ENCODE measurements at places on chromosomes 4 and X. TPM values are rescaled to one million over a fixed set of nuclear protein-coding genes. Genes with fewer than 3 reads are reported as not detected.

CTSO gene
- total RNA-seq = 0.23 TPM

GRCh38 chrX:133391111-133391510 is 24.2 kb downstream of the GPC4 start:
- no peaks in the 10 kb centered on the region for H3K4me1 ChIP-seq
- no peak overlapping the region for H3K27ac ChIP-seq
- H3K27me3 ChIP-seq = no peaks in the 10 kb centered on the region
- H3K4me3 ChIP-seq = no peak overlapping the region
- no peak for DNase-seq

DNA sequence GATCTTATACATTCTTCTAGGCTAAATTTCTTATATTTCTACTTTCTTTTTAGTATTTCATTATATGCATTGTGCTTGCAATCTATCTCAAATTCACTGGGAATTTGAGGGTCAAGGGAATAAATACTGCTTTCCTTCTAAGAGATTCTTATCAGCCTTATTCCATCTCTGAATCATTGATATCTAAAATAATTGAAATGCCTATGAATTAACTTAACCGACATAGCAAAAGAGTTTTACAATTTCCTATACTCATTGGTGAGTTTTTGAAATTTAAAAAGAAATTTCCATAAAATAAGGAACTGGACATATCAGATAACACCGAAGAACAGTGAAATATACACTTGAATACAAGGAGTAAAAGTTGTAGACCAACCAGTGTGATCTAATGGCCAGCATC is 373.7 kb downstream of the NAF1 start:
- H3K27me3 ChIP-seq = no peaks in the 10 kb centered on the region
- H3K4me3 ChIP-seq = no peak overlapping the region
- H3K4me1 ChIP-seq = no peaks in the 10 kb centered on the region

- H3K27me3 ChIP-seq = no peaks in the 10 kb centered on the region
Observed at GRCh38 chr4:18480928-18481327, 459.4 kb upstream of the LCORL start.

DNA sequence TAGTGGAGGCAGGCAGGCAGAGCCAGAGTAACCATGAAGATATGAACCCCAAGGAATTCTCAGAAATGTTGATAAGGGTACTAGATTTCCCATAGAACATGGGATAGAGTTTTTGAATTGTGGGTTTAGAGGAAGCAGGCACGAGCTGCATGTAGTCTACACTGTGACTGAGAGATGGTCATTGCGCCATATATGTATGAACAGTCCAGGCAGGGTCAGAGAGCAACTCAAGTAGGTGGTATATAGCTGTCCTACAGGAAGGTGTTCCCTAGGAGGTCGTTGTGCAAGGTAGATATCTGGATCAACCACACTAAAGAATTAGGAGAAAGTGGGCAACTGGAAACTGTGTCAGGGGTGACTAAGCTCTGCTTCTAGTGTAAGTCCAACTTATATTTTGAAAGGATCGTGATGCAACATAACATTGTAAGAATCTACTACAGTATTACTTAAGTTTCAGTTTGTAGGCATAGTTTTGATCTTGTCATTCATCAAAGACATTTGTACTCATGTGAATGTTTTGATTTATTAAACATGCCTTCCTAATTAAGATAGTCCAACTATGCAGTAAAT is 94.6 kb downstream of the HPGD start:
- no peaks in the 10 kb centered on the region for H3K36me3 ChIP-seq
- H3K4me3 ChIP-seq = no peak overlapping the region
- H3K27me3 ChIP-seq = no peaks in the 10 kb centered on the region

- H3K27me3 ChIP-seq = no peaks in the 10 kb centered on the region
- H3K27ac ChIP-seq = no peak overlapping the region
- H3K4me3 ChIP-seq = no peak overlapping the region
- no peaks in the 10 kb centered on the region for H3K36me3 ChIP-seq
- H3K4me1 ChIP-seq = no peaks in the 10 kb centered on the region
Observed at GRCh38 chr4:129335276-129335675, 239.3 kb downstream of the C4orf33 start.

PIN4 gene
- total RNA-seq = 60.9 TPM

- no peak overlapping the region for H3K27ac ChIP-seq
- no peaks in the 10 kb centered on the region for H3K36me3 ChIP-seq
- H3K27me3 ChIP-seq = no peaks in the 10 kb centered on the region
- no peak overlapping the region for H3K4me3 ChIP-seq
- H3K4me1 ChIP-seq = no peaks in the 10 kb centered on the region
Observed at GRCh38 chrX:38824176-38824575, 22.9 kb downstream of the MID1IP1 start.

DNA sequence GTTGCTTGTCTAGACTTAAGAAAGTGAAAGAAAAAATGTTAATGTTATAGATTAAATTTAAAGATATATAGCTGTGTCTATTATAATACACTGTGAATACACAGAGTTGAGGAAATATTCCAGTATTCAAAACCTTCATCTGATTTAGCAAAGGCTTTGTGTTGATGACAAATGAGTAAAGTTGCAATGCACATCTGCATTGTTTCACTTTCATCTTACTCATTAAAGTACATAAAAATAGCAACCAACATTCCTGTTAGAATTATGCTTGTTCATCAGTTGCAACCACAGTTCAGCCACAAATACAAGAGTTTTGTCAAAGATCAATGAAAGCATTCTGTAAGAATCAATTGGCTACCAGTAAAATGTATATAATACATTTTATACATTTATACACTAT is 346.4 kb upstream of the SLC7A11 start:
- H3K27ac ChIP-seq = no peak overlapping the region
- no peak overlapping the region for H3K4me3 ChIP-seq
- H3K36me3 ChIP-seq = no peaks in the 10 kb centered on the region
- H3K27me3 ChIP-seq = no peaks in the 10 kb centered on the region
